ENCODE measurements at places on chromosomes 2 and 18. TPM values are rescaled to one million over a fixed set of nuclear protein-coding genes. Genes with fewer than 3 reads are reported as not detected.
A peak's percentile ranks its signal among the peaks of the same experiment; 100 is the strongest.

The GNLY gene
- total RNA-seq = 143 TPM

The USP40 gene
- 14.7 TPM for total RNA-seq

The SAG gene
- 0.02 TPM for total RNA-seq

The UCN gene
- 4.9 TPM for total RNA-seq

- peaks cover 29% of the 10 kb centered on the region for H3K36me3 ChIP-seq
- H3K27ac ChIP-seq = peak overlapping the region; percentile 90
- no peak for DNase-seq
- no peaks in the 10 kb centered on the region for H3K27me3 ChIP-seq
Observed at GRCh38 chr2:101002562-101003277, 631 bp downstream of the RPL31 start.

DNA sequence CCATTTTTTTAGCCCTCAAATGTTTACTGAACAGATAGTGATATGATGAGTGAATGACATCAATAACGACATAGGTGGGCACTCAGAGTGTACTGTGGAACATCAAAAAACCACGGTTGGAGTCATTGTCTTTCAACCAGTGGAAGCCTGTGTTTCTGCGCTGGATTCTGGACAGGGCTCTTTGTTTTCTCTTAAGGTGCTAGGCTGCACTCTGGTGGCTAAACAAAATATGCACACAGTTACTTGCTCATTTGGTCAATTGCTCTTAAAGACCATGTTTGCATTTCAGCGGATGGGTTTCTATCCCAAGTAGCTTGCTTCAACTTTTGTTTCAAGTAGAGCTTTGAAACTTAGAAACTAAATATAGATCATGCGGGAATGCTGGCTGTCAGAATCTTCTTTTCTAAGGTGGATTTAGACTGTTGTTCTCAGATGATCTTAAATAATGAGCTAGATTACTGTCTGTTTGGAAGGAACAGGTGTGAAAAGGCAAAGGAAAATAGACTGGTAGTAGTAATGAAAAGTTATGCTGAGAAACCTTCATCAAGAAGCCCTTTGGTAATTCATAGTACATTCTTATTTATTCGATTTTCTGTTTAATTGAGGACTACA lies 48.5 kb upstream of the LYPD6B start:
- no peak overlapping the region for H3K27ac ChIP-seq
- no peak overlapping the region for H3K4me3 ChIP-seq
- peak; percentile 50 for DNase-seq
- no peaks in the 10 kb centered on the region for H3K36me3 ChIP-seq
- no peaks in the 10 kb centered on the region for H3K27me3 ChIP-seq

- H3K27me3 ChIP-seq = peaks cover 6% of the 10 kb centered on the region
- H3K4me1 ChIP-seq = no peaks in the 10 kb centered on the region
- no peak for DNase-seq
- H3K27ac ChIP-seq = no peak overlapping the region
- no peak overlapping the region for H3K4me3 ChIP-seq
Observed at GRCh38 chr2:120486441-120486840, 140.5 kb downstream of the INHBB start.

DNA sequence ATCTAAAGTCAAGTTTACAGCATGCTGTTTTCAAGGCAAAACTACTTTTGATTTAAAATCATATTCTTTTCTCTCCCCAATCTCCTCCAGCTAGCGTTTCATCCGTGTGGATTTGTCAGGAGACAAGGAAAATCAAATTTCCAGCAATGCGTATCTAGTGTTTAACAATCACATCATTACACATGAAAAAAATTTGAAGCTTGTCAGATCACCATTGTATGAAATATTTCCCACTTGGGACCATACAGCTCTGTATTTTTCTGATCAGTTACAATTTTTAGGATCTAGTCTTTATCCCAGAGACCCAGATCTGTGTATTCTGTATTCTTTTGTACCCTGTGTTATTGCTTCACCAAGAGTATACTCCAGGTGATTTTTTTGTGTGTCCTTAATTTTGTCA lies 28.6 kb upstream of the CYP1B1 start:
- peaks cover 68% of the 10 kb centered on the region for H3K27me3 ChIP-seq
- no peak overlapping the region for H3K27ac ChIP-seq
- peaks cover 1% of the 10 kb centered on the region for H3K36me3 ChIP-seq
- DNase-seq = no peak
- peaks cover 51% of the 10 kb centered on the region for H3K4me1 ChIP-seq
- H3K4me3 ChIP-seq = no peak overlapping the region
